ENCODE measurements at places on chromosomes 5 and 9.
A peak's percentile ranks its signal among the peaks of the same experiment; 100 is the strongest.

- DNase-seq: no peak
Measured at GRCh38 chr5:106640511-106640910, 1030.2 kb downstream of the EFNA5 start.

DNA sequence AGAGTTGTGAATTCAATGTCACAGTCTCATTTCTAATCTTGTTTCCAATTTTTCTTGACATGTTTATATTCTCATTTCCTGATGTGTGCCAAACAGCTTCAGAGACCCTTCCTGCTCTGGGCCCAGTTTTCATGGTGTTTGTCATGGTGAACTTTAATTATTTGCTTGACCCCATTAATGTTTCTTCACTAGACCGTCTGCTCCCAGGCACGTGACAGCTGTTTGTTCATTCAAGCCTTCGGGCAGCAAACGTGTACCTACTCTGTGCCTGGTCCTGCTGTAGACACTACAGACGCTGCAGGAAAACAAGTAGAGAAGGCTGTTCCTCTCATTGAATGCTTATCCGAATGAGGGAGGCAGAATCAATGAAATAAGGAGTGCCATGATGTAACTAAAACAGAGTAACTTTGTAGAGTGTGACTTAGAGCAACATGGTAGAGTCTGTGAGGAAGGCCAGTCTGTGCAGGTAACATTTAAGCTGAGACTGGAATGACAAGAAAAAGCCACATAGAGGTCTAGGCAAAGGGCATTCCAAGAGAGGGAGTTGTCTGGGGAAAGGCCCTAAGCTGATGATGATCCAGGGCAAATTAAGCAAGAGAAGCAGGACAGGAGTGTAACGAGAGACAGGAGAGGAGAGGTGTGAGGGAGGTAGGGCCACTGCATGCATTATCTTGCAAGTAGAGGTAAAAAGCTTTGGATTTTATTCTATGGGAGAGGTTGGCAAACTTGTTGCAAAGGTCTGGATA, 191.4 kb downstream of the SEMA5A start:
- no peak for DNase-seq

- DNase-seq: no peak
Measured at GRCh38 chr5:72013766-72014624, 93.3 kb upstream of the MAP1B start.

- no peak for DNase-seq
Measured at GRCh38 chr9:70947086-70947485, 174.3 kb downstream of the TRPM3 start.

- no peak for DNase-seq
Measured at GRCh38 chr9:112866662-112867274, 23.9 kb downstream of the SLC46A2 start.

GRCh38 chr9:27210588-27210987, 86.4 kb downstream of the EQTN start:
- DNase-seq: no peak

DNA sequence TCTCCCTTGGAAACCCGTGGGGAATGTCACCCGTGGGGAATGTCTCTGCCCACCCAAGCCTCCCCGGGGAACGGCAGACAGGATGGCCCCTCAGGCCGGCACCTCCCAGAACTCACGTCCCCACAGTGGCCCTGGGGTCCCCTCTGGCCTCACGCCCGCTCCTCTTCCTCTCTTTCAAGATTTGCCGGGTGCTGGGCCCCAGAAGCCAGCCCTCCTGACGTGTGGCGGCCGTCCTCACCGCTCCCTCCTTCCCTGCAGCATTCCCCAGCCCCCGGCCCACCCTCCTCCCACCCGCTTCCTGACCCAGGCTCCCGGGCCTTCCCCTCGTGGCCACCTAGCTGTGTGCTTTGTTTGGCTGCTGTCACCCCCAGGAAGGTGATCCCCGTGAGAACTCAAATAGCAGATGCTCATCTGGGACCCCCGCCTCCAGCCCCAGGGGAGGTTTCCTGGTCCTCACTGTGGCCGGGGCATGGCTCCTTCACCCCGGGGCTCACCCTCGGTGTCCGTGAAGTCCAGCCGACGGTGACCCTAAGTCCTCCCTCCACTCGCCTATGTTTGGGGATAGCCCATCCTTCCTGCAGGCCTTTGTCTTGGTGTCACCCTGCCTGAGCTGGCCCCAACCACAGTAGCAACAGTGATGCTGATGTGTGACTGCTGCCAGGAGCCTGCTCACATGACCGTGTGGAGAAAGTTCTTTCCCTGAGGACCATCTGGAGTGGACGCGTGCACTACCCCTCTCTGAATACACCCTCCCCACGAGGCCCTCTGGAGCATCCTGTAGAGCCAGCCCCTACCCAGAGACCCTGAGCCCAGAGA, 163.3 kb upstream of the IER5L start:
- DNase-seq: no peak

GRCh38 chr5:62705022-62705421, 126.4 kb downstream of the LRRC70 start:
- no peak for DNase-seq

GRCh38 chr5:73451224-73452130, 2.9 kb upstream of the FOXD1 start:
- DNase-seq: peak; percentile 45

- DNase-seq: no peak
Measured at GRCh38 chr5:124592891-124593290, 153.5 kb downstream of the ZNF608 start.

DNA sequence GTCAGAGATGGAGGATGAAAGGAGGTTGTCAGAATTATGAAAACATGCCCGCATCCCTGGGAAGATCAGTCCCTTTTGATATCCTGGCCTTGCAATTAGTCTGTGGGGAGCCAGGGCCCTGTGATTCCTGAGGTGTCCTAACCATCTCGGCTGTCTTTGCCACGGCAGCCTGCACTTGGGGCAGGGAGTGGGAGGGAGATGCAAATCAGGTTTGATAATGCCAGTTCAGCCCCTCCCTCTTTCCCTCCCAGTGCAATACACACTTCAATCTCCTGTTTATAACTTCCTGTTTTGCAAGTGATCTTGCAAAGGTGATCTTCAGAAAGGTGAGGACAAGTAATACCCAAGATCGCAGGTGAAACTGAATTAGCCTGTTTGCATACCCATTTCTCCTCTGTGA, 114.0 kb upstream of the ALDH1B1 start:
- DNase-seq: no peak

- no peak for DNase-seq
Measured at GRCh38 chr5:115087951-115088350, 81.8 kb downstream of the TRIM36 start.

DNA sequence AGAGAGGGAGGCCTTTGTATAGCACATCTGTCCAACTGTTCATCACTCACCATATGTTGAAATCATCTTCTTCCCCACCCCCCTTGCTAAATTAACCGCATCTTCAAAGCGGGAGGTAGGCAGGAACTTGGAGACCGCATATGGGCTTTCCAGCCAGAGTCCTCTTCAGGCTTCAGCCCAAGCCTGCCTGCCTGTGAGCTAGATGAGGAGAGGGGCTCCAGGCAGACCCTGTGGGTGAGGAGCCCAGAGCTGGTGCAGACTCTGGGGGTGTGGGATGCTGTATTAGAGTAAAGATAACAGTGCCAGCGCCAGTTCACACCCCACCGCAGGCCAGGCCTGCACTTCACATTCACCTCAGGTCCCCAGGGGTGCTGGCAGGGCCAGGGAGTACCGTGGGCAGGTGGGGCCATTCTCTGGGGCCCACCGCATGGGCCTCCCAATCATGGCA, 16.2 kb downstream of the PRRC2B start:
- no peak for DNase-seq

DNA sequence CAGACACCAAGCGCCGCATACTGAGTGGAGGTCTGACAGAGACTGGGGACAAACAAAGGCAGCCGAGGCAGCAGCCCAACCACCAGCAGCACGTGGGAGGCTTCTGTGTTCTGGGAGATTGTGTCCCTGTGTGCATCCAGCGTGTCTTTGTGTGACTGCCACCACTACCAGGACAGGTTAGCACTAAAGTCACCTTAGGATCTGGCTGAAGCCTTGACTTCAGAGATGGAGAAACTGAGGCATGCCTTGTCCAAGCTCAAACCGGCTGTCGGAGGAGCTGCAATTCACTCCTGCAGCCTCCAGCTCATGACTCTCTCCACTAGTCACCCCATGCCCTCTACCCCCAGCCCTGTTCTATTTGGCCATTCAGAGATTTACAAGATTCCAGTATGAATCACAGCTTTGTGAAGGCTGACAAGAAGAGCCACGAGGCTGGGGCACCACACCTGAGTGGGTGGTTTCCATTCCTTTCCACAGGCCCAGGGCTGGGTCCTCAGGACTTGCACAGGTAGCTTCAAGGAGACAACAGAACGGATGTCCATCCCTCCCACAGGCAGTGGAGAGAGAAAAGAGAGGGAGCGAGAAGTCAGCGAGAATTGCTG, 69.3 kb downstream of the SHB start:
- DNase-seq: no peak

DNA sequence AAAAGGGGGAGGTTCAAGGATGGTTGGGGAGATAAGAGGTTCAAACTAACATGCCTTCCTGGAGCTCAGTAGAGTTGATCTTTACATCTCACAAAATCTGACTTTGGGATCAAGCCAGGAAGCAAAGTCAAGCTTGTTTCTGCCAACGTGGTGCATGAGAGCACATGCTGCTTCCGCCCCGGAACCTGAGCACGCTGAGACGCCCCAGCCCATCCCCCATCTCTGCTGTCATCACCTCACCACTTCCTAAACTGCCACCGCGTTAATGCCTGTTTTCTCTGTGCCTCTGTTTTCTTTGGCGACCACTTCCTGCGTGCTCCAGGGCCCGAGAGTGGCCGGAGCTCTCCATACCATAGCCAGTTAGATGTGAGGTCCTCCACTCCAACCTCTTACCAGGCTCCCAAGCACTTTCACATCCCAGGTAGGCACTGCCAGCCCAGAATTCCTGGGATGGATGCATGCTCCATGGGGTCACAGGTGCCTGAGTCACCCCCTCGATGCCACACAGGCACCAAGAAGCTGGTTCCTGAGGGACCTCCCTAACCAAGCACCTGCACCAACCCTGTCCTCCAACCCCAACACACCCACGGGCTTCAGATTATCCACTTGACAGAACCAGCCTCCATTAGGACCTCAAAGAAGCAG, 31.2 kb upstream of the AFAP1L1 start:
- DNase-seq: peak; percentile 19

GRCh38 chr5:124253203-124253810, 493.1 kb downstream of the ZNF608 start:
- no peak for DNase-seq

- DNase-seq: no peak
Measured at GRCh38 chr5:98031496-98031895, 742.0 kb upstream of the RGMB start.

DNA sequence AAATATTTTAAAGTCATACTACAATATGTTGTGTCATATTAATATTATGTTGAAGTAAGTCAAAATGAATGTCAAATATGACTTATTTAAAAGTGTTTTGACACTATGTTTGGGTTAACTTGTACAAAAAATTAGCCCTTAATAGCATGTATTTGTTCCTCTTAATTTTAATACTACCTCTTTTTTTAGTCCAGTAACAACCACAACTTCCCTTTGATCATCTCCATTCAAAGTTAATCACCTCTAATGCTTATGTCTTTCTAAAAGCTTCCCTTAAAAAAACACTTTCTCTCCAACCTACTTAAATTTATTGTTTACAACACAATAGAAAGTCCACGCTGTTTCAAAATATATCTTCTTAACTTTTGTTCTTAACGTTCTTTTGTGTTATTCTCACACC, 9.6 kb downstream of the SLCO4C1 start:
- peak; percentile 8 for DNase-seq
